ENCODE measurements at places on chromosomes 4 and X. TPM values are rescaled to one million over a fixed set of nuclear protein-coding genes. Genes with fewer than 3 reads are reported as not detected.

GRCh38 chr4:23934915-23935314, 45.1 kb upstream of the PPARGC1A start:
- H3K4me3 ChIP-seq, result no peak overlapping the region
- no peaks in the 10 kb centered on the region for H3K27me3 ChIP-seq
- no peak overlapping the region for H3K27ac ChIP-seq
- H3K36me3 ChIP-seq, result no peaks in the 10 kb centered on the region
- no peaks in the 10 kb centered on the region for H3K4me1 ChIP-seq

DNA sequence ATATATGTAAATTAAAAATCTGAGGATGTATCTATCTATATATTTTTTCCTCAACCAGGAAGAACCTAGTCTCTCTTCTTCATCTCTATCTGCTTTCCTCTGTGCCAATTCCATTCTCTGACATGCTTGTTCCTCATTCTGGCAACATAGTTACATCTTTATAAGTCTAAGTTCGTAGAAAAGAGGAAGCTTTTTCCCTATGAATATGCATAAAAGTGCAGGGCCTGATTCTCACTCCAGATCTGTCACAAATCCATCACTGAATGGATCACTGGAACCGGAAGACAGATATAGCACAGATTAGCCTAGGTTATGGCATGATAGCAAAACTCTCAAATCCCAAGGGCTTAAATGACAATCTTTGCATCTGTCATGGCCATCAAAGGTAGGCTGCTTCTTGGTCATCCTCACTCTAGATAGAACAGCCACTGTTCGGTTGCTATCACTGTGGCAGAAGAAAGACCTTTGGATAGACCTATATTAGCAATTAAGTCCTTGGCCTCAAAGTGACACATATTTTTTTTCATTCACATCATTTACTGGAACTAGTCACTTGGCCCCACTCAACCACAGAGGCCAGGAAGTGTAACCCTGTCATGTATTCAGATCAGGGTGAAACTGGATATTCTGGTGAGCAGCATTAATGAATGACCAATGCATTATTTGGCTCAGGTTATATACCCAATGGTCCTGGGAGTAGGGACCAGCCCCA, 22.2 kb downstream of the DTHD1 start:
- DNase-seq, result peak; percentile 44
- peaks cover 24% of the 10 kb centered on the region for H3K4me1 ChIP-seq
- H3K36me3 ChIP-seq, result no peaks in the 10 kb centered on the region
- no peak overlapping the region for H3K4me3 ChIP-seq
- H3K27ac ChIP-seq, result no peak overlapping the region

DNA sequence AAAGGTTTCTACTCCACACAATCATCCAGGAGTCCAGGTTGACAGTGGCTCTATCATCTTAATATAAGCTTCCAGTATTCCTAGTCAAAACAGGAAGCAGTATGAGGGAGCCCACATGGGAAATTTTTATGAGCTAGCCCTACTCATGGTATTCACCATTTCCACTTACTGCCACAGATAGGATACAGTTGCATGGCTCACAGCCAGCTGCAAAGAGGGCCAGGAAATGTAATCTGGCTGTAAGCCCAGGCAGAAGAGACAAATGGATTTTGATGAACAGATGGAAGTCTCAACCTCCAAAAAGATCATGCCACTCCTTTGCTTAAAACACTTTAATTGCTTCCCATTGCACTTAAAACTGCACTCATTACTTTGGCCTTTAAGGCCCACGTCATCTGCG, 150.6 kb downstream of the ADAMTS3 start:
- no peak overlapping the region for H3K27ac ChIP-seq
- DNase-seq, result no peak
- H3K4me3 ChIP-seq, result no peak overlapping the region
- H3K36me3 ChIP-seq, result no peaks in the 10 kb centered on the region

DNA sequence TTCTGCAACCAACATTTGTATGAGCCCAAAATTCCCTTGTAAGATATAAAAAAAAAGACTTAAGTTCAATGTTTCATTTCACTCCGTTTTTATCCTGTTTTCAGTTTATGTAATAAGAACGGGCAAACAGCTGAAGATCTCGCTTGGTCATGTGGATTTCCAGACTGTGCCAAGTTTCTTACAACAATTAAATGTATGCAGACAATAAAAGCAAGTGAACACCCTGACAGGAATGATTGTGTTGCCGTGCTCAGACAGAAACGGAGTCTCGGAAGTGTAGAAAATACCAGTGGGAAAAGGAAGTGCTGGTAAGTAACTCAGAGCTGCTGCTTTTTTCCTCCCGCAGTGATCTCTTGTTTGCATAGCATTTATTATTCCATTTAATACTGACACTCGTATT, 2.8 kb downstream of the ANKRD37 start:
- no peak overlapping the region for H3K4me3 ChIP-seq
- H3K4me1 ChIP-seq, result peaks cover 19% of the 10 kb centered on the region
- H3K36me3 ChIP-seq, result peaks cover 13% of the 10 kb centered on the region
- DNase-seq, result no peak

GRCh38 chr4:85805891-85806290, 330.9 kb downstream of the ARHGAP24 start:
- H3K4me1 ChIP-seq, result no peaks in the 10 kb centered on the region
- H3K27me3 ChIP-seq, result no peaks in the 10 kb centered on the region
- H3K36me3 ChIP-seq, result peaks cover 2% of the 10 kb centered on the region
- H3K27ac ChIP-seq, result no peak overlapping the region
- DNase-seq, result no peak

GRCh38 chr4:36358173-36358572, 76.8 kb downstream of the DTHD1 start:
- no peaks in the 10 kb centered on the region for H3K36me3 ChIP-seq
- no peak overlapping the region for H3K27ac ChIP-seq
- no peaks in the 10 kb centered on the region for H3K27me3 ChIP-seq
- no peak for DNase-seq

- DNase-seq, result no peak
- no peaks in the 10 kb centered on the region for H3K4me1 ChIP-seq
- H3K27ac ChIP-seq, result no peak overlapping the region
- H3K4me3 ChIP-seq, result no peak overlapping the region
Observed at GRCh38 chr4:161522031-161522430, 641.8 kb downstream of the FSTL5 start.

GRCh38 chrX:133661962-133662839, 246.9 kb upstream of the GPC4 start:
- DNase-seq, result no peak
- H3K27me3 ChIP-seq, result no peaks in the 10 kb centered on the region
- no peak overlapping the region for H3K4me3 ChIP-seq

GRCh38 chr4:6071959-6072720, 53.9 kb upstream of the C4orf50 start:
- H3K4me3 ChIP-seq, result no peak overlapping the region
- H3K36me3 ChIP-seq, result no peaks in the 10 kb centered on the region
- no peak for DNase-seq
- no peaks in the 10 kb centered on the region for H3K27me3 ChIP-seq
- no peak overlapping the region for H3K27ac ChIP-seq

DNA sequence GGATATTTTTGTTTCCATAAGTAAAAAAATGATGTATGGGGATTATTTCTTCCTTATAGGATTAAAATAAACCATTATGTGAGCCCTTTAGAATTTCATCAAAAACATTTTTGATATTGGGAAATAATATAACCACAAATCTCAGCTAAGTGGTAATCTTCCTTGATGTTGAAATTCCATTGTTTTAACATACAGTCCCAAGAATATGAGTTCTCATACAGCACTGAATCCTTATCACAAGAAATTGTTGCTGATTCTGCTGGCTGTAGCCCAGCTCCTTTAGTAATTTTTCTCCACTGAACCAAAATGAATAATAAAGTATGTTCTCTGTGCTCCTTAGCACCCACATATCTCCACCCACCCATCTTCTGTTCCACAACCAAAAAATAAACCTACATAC, 41.9 kb upstream of the FAM47B start:
- H3K36me3 ChIP-seq, result no peaks in the 10 kb centered on the region
- H3K27me3 ChIP-seq, result no peaks in the 10 kb centered on the region
- DNase-seq, result no peak
- no peak overlapping the region for H3K4me3 ChIP-seq

Gene ADGRG4
- total RNA-seq, result not detected

Gene GRK4
- 1.5 TPM for total RNA-seq

Gene S100P
- not detected for total RNA-seq

- no peaks in the 10 kb centered on the region for H3K4me1 ChIP-seq
- H3K27ac ChIP-seq, result no peak overlapping the region
- no peak for DNase-seq
- H3K27me3 ChIP-seq, result no peaks in the 10 kb centered on the region
- H3K36me3 ChIP-seq, result no peaks in the 10 kb centered on the region
Observed at GRCh38 chr4:16969696-16970135, 71.3 kb upstream of the LDB2 start.

Gene VCX
- not detected for total RNA-seq

GRCh38 chrX:110665223-110666002, 130.2 kb downstream of the CHRDL1 start:
- H3K27ac ChIP-seq, result no peak overlapping the region
- no peak overlapping the region for H3K4me3 ChIP-seq
- no peak for DNase-seq
- H3K4me1 ChIP-seq, result no peaks in the 10 kb centered on the region
- no peaks in the 10 kb centered on the region for H3K27me3 ChIP-seq

DNA sequence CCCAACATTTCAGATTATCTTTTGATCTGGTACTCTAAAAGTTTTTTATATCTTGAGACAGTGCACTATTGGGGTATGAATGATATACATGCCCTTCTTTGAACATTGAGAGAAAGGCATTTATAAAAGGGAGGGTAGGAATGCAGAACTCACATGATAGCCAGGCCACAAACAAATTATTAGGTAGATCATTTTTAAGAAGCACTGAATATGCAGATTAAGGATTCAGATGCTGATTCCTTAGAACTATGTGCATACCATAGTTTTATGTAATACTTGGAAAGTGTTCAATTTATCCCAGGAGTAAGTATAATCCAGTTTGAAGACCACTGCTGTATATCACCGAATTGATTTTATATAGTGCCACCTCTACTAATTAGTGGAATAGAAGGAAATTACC, 18.6 kb downstream of the CEP135 start:
- no peak overlapping the region for H3K4me3 ChIP-seq
- H3K27ac ChIP-seq, result no peak overlapping the region

All from B cell (primary cell).